Epithelial cell of proximal tubule (primary cell): ENCODE measurements at places on chromosomes 7 and 10. TPM values are rescaled to one million over a fixed set of nuclear protein-coding genes. Genes with fewer than 3 reads are reported as not detected.

CAMK2B gene
- not detected in 2 replicates for total RNA-seq

MUC12 gene
- 1.7 TPM in 1 of 2 replicates, not detected in the other for total RNA-seq

- DNase-seq, result no peak
Observed at GRCh38 chr7:25976630-25977029, 175.4 kb upstream of the NFE2L3 start.

GRCh38 chr10:27138277-27138676 lies 15.9 kb downstream of the YME1L1 start:
- no peak for DNase-seq

DNA sequence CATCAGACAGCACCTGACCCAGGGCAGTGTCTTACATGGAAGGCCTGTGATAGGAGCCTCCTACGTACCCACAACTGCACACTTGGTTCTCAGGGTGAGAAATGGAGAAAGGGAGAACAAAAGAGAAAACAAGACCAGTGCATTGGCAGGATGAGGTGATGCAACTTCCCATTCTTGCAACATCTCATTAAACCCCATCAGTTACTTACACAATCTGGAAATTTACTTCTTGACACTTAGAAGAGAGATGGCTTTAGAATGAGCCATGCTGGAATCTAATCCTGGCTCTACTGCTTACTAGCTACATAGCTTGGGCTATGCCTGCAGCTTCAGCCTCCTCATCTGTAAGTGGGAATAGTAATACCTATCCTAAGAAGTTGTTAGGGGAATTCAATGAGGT lies 391.7 kb downstream of the KCNMA1 start:
- DNase-seq, result no peak

DNA sequence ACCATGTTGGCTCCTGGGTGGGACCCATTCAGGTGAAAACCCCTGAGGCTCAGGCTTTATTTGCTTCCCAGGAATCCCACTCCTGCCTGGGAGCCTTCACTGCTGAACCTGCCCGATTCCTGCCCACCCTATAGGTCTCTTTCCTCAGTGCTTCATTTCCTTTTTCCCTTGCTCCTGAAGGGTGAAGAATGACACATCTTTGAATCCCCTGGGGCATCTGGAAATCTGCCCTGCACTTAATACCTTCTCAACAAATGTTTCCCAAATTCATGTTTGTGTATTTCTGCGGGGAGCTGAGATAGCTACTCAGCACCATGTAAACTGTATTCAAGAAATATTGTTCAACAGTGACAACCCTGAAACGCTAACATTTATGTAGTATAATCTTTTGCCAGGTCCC lies 10.3 kb upstream of the PCBD1 start:
- no peak for DNase-seq
